ENCODE measurements at places on chromosomes 2 and 18.

DNA sequence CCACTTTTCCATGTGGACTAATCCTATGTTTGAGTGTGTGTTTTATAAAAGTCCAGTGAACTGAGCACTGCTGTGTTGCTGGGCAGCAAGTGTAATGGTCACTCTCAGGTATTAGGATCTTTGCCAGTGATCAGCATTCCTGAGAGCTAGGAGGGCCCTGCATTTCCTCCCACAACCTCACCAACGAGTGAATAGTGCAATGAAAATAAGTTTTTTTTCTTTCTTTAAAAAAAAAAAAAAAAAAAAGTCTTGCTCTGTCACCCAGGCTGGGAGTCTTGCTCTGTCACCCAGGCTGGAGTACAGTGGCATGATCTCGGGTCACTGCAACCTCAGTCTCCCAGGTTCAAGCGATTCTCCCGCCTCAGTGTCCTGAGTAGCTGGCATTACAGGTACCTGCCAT, 6.5 kb upstream of the OSBPL6 start:
- no peak for DNase-seq

GRCh38 chr2:77228391-77228790, 293.8 kb downstream of the LRRTM4 start:
- no peak for DNase-seq

DNA sequence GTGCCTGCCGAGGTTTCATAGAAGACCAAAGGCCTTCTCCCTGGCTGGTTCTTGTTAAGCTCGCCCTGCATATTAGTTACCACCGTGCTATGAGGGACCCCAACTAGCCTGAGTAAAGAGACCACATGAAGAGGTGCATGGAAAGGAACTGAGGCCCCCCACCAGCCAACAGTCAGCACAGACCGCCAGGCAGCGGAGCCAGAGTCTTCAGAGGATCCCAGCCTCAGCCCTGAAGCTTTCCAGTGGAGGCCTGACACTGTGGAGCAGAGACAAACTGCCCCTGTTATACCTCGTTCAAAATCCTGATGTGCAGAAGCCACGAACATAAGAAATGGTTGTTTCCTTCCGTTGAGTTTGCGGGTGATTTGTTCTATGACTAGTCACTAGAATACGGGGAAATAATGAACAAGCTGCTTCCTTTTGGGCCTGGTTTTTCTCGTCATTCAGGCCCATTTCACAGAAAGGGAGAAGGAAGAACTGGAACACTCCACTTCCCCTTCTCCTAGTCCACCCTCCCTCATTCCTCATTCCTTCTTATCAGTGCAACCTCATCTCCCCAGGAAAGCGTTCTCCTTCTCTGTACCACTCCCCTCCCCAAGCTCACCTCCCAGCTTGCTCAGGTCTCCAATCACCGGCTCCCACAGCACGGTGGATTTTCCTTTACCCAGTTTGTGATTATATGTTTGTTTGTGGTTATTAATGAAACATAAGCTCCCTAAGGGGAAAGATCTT, 3.0 kb upstream of the GLI2 start:
- DNase-seq = no peak

- DNase-seq = peak; percentile 3
Observed at GRCh38 chr2:200713704-200714064, 98.0 kb upstream of the BZW1 start.

DNA sequence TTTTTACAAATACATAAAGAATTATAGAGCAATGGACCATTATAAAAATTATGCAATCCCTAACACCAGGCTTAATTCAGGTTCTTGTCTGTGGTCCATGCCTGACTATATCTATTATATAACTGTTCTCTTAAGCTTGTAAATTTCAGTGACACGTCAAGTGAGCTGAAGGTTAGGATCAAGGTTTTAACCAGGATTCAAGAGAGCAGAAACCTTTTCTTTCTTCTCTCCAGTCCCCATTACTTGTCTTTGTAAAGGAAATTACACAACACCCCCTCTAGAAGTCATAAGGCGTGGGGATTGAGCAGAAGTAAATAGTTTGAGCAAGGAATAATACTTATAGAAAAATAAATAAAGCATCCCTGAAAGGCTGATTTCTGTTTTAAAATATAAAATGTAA, 122.0 kb downstream of the ZNF521 start:
- peak; percentile 55 for DNase-seq

DNA sequence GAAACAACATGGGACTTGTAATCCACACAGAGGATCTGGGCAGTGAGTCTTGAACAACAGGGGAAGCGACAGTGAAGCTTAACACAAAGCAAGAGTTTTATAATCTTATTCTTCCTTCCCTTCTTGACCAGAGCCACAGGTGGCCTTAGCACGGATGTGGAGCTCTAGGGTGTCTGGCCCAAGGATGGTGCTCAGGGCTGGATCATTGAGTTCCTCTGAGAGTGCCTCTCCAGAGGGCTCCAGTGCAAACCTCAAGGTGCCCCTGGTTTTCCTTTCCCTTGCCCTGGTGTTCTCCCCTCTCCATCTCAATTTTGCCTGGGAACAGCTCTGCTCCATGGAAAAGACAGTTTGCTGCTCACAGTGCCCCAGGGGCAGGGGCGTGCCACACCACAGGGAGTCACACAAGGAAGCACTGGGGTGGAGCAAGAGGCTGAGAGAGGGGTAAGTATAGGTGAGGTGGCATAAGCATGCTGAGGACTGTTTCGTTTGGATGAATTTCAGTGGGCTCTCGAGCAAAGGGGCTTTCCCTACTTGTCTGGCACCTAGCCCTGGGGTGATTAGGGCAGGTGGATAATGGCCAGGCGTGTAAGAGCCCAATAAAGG, 88.6 kb upstream of the B3GNT7 start:
- no peak for DNase-seq

GRCh38 chr2:158184001-158184400, 82.3 kb downstream of the UPP2 start:
- DNase-seq = no peak

DNA sequence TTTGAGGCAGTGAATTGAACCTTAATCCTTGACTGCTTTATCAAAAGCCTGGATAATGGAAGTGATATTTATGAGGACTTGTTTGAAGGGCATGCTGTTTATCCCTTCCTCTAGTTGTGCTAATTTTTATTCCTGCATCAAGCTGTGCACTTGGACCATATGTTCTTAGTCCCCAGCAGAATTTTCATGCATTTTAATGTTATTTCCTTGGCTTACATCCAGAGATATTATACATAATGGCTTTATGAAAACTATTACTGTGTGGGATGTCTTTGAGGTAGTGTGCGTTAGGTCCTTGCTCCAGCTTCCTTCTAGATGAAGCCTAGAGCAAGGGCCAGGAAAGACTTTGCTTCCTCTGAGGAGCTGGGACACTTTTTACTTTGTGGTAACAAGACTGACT, 378.4 kb downstream of the LPIN1 start:
- no peak for DNase-seq

All from G401 (cell line).